ENCODE measurements at places on chromosomes 11 and 22.

DNA sequence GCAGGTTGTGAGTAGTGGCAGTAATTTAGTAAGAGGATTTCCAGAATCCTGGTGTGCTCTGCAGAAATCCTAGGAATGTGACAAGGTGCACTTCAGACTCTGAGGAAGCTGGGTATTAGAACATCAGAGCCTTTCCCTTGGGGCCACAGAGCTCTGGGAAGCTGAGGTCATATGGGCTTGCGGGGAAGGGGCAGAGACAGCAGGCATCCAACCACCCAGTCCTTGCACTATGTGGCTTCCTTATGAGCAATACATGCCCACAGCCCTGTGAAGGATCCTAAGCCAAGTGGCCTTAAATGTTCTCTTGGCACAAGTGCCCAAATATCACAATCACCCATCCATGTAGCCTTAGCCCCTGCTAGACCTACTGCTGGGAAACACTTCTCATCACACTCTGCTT is 46.2 kb downstream of the P4HA3 start:
- DNase-seq, result no peak

DNA sequence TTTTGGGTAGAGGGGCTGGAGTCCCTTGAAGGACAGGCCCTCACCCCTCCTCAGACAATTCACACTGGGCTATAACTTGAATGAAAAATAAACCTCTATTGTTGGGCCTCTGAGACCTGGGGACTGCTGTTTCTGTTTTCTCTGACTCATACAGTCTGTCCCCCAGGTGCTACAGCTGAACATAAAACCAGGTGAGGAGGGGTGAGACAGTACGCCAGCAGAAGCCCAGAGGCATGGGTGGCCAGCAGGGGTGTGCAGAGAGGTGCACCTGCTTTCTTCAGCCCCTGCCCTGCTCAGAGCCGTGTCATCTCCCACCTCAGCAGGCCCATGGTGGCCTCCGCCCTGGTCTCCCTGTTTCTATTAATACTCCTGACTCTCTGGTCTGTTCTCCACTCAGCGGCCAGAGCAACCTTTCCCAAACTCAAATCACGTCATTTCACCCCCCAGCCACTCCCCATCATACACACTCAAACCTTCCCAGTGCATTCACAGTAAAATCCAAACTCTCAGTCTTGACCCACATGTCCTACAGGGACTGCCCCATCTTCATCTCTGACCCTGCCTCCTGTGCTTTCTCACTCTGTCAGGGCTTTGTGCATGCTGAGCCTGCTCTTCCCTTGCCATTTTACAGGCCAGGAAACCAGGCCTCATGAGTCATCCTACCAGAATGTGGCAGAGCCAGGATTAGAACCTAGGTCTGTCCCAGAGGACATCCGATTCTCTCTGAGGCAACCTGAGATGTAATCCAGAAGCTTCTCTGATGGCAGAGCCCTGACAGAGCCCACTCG is 5.4 kb upstream of the IL2RB start:
- no peak for DNase-seq

GRCh38 chr11:47131136-47131535 is 45.5 kb downstream of the ARFGAP2 start:
- DNase-seq, result no peak

DNA sequence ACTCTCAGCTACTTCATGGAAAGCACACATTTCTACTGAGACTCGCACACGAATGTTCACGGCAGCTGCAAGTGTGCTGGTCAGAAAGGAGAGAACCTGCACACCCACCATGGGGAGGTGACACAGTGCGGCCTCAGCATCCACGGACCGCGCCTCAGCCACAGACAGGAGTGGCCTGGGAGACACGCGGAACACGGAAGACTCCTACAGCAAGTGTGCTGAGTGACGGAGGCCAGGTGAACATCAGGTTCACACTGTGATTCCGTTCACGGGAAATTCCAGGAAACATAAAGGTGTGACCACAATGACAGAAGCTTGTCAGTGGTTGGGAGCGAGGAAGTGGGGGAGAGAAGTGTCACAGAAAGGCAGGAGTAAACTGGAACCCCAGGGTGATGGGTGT is 13.3 kb upstream of the MOB2 start:
- no peak for DNase-seq

- no peak for DNase-seq
These were observed 23.0 kb downstream of the PAX6 start for GRCh38 chr11:31788085-31788484.

DNA sequence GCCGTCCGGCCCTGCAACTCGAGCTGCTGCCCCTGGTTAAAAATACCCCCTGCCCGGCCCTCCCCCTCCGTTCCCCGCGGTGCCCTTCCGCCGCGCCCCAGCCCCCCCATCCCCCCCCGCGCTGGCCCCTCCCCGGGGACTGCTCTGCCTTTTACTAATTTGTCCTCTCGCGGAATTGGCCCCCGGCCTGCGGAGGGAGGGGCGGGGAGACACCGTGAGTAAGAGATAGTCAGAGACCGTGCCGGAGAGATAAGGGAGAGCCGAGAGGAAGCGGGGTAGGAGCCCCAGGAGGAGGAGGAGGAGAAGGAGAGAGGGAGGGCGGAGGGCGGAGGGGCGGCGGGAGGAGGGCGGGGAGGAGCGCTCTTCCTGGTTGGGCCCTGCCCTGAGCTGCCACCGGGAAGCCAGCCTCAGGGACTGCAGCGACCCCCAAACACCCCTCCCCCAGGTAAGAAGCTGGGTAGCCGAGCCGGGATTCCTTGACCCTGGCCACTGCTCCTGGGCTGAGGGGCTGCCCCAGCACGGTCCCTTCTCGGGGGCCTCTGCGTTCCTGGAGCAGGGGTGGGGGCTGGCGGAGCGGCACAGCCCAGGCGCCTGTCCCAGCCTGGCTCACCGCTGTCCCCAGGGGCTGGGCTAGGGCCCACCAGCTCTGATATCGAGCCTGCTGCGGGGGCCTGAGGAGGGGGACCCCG is at the start of gene CAPN1:
TSS of gene CAPN1 (plus strand) at position 360 of the 689 bp plus-strand sequence. CDS start 774 bp downstream, outside the sequence.
- peak; percentile 84 for DNase-seq

DNA sequence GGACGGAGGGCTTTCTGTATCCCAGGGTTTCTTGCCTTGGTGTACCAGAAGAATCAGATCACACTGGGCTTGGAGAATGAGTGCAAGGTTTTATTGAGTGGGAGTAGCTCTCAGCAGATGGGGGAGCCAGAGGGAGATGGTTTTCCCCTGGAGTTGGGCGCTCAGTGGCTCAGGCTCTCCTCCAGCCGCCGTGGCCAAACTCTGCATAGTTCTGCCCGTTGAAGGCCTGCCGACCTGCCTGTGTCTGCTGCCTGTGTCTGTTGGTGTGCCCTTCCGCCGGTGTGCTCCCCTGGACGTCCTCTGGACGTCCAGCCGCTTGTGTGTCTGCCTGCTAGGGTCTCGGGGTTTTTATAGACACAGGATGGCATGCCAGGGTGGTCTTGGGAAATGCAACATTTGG is 4.5 kb upstream of the ALKBH8 start:
- DNase-seq, result no peak

DNA sequence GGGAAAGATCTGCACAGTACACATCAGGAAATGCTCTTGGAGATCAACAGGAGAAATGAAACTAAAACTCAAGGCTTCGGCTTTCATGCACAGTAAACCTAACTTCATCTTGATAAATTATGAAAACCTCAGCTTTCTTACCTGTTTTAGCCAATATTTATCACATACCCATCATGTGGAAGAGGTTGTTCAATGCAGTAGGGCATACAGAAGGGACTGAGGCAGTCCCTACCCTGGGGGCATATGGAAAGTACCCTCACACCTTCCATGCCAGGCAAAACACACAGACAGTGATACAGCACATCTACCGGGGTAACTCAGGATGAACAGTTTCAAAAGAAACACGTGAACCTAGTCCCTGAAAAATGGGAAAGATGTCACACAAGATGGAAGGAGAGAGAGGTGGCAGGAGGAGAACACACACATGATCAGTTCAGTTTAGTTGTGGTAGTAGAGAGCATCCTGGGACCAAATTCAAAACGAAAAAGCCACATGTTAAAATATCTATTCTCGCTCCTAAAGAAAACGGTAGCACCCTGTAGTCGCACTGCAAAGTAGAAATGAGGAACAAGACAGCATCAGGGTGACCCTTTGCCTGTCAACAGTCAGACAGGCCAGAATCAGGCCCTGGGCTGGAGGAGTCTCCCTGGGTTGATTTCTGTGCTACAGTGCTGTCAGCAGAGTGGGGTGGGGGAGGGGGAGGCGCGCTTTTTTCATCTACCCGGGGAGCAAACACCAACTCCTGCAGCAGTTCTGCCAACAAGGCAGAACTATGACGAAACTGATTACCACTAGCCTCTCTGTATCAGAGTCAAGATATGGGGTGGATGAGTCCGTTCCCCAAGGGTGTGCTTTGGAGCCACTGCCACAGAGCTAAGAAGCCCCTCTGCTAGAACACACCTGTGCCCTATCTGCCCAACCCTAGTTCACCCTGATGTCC is 1.3 kb downstream of the HIRA start:
- peak; percentile 31 for DNase-seq

GRCh38 chr22:50209893-50210292 is 9.1 kb downstream of the SELENOO start:
- DNase-seq, result peak; percentile 59

DNA sequence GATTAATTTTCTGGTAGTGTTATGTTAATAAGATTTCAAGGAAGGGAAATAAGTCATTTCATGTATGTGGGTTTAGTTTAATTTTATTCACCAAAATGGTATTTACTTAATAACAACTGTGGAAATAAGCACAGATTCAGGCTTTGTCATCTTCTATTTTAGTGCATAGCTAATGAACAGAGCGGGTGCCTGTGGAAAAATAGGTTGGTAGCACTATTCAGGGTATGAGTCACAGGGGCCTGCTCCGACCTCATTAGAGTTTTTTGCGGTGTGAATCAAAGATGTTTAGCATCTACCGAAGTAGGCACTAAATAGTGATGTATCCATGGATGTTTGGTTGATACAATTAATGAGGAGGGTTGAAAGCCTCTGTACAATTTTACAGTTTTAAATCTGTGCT is 78.2 kb downstream of the FAT3 start:
- no peak for DNase-seq

GRCh38 chr11:69099180-69099579 is 50.4 kb downstream of the TPCN2 start:
- no peak for DNase-seq

DNA sequence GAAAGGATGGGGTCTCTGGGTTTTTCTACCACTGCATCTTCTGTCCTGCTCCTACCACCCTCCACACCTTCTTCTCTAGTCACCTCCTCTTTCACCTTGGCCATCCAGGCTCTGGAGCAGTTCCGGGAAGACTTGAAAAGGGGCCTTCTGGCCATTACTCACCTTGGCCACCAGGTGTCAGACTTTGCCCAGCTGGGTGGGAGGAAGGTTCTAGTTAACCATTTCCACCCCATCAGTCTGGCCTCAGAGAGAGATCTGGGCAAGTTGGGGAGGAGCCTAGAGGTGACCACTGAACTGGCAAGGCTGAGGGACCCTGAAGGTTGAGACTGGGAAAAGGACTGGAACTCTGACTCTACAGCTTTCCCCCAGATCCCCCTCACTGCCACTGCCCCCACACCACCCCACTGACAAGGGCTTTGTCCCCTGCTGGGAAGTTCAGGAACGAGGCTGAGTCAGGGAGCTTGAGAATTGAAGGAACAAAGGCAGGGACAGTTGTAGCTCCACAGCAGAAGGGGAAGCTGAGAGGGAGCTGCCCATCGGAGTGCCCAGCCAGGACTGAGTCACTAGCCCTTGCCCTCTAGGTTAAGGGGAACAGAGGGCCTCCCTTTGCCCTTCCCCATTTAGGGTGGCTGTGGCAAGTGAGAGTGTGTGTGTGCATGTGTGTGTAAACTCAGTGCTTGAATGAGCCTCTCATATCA is 3.7 kb upstream of the POLD4 start:
- DNase-seq, result peak; percentile 41

DNA sequence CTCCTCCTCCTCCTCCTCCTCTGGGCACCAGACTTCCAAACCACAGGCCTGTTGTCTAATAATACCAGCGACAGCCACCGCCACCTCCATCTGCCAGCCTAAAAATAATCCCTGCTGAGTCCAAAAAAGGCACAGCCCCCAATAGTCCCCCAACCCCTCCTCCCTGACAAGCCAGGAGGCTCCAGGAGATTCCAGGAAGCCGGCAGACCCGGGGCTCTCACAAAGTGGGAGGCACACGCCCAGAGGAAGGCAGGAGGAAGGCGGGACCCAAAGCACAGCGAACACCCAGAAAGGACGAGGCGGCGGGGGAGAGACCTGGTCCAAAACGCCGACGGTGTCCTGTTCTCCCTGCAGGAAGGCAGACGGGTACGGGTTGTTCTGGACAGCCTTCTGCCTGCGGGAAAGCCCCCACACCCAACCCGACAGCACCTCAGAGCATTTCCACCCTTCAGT is 5.9 kb downstream of the IGSF9B start:
- DNase-seq, result peak; percentile 70

DNA sequence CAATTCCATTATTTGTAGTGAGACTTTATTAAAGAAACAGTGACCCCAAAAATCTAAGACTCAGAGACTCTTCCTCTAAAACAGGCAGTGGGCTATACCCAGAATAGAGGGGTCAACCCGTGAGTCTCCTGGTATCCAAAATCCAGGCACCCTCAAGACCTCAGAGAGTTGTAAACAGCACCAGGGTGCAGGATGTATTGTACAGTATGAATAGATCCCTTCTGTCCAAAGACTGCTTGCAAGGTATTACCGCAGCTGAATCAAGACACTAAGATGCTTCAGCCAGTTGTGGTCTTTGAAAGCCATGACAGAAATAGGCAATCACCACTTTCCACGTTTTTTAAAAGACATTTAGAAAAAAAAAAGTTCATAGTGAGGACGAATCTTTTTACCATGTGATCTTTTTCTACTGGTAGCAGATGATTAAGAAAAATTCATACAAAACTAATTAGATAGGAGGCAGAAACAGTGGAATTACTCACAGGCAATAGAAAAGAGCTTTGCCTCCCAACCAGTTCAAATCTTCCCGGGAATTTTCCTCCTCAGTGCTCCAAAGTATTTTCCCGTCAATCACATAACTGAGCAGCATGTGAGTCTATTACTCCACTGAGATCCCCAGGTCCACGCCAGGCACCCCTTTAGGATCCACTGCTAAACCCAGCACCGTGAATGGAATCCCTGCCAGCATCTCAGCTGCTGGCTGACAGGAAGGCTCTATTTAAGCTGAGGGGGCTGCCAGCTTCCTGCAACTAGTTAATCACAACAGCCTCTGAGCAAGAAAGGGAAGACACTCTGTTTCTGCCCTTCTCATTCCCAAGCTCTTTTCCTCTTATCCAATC is 113.1 kb downstream of the ETS1 start:
- no peak for DNase-seq

DNA sequence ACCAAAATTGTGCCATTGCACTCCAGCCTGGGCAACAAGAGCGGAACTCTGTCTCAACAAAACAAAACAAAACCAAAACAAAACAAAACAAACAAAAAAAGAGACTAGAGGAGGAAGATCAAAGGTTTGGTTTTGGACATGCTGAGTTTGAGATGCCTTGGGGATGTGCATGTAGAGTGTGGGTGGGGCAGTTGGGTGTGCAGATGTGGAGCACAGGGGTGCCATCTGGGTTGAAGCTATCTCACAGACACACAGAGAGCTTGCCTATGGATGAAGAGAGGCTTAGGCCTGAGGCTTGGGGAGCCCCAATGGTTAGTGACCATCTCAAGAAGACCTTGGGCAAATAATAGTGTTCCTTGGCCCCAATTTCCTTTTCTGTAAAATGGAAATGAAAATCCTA is 45.8 kb upstream of the EIF3D start:
- DNase-seq, result no peak

- DNase-seq, result no peak
These were observed 27.5 kb upstream of the HIKESHI start for GRCh38 chr11:86274503-86274902.

GRCh38 chr11:112656772-112657428 is 304.3 kb upstream of the NCAM1 start:
- DNase-seq, result no peak
